Peyer's patch (tissue), 4 donors: ENCODE measurements at places on chromosomes 5 and 9. TPM values are rescaled to one million over a fixed set of nuclear protein-coding genes. Genes with fewer than 3 reads are reported as not detected.

GRCh38 chr9:79568337-79569101, 3.2 kb upstream of the TLE4 start:
- no peak overlapping the region for H3K4me3 ChIP-seq
- no peaks in the 10 kb centered on the region for H3K27me3 ChIP-seq
- peaks cover 6% of the 10 kb centered on the region for H3K4me1 ChIP-seq
- H3K36me3 ChIP-seq, result no peaks in the 10 kb centered on the region
- DNase-seq, result no peak

- no peak for DNase-seq
- no peak overlapping the region for H3K27ac ChIP-seq
- H3K27me3 ChIP-seq, result no peaks in the 10 kb centered on the region
- H3K36me3 ChIP-seq, result no peaks in the 10 kb centered on the region
- no peaks in the 10 kb centered on the region for H3K4me1 ChIP-seq
Measured at GRCh38 chr9:20988671-20989315, 42.6 kb downstream of the HACD4 start.

SPINK7 gene
- total RNA-seq, result not detected

GRCh38 chr5:43565043-43565442, 8.2 kb upstream of the PAIP1 start:
- DNase-seq, result no peak
- no peaks in the 10 kb centered on the region for H3K4me1 ChIP-seq
- no peaks in the 10 kb centered on the region for H3K27me3 ChIP-seq
- H3K36me3 ChIP-seq, result no peaks in the 10 kb centered on the region

SPINK4 gene
- 297 TPM for total RNA-seq

DNA sequence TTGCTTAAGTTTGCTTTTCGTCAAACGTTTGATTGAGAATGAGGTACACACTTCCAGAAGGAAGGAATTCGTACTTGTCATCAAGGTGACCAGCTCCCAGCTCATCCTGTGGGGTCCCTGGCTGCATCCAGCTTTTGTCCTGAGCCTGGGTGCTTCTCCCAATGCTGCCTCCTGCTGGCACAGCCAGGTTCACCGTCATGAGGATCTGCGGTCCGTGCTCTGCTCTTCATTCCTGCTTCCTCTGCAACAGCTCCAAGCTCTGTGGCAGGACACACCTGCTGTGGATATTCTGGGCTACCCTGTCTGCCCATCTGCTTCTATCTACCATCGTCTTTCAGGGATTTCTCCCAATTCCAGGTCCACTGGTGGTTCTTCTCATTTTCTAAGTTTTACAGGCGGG, 13.3 kb upstream of the UBE2QL1 start:
- H3K4me3 ChIP-seq, result no peak overlapping the region
- H3K4me1 ChIP-seq, result no peaks in the 10 kb centered on the region
- H3K36me3 ChIP-seq, result no peaks in the 10 kb centered on the region
- H3K27me3 ChIP-seq, result no peaks in the 10 kb centered on the region
- DNase-seq, result no peak
- H3K27ac ChIP-seq, result no peak overlapping the region

DNA sequence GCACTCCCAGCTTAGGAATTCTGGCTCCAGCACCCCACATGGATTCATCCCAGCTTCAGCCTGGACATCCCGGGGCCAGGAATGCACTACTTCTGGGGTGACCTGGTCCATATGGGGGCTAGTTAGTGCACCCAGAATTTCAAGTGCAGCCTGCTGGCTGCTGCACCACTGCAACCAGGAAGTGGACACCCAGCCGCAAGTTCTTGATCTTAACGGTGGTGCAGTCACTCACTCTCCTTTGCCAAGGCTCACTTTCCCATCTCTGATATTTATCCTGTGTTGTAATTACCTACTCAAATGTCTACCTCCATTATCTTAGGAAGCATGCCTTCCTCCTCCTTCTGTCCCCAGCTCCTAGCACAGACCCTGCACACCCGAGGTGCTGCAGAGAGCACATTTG, 26.2 kb upstream of the RAB14 start:
- no peak overlapping the region for H3K27ac ChIP-seq
- DNase-seq, result no peak
- H3K27me3 ChIP-seq, result no peaks in the 10 kb centered on the region
- no peaks in the 10 kb centered on the region for H3K36me3 ChIP-seq

- no peaks in the 10 kb centered on the region for H3K36me3 ChIP-seq
- H3K27ac ChIP-seq, result no peak overlapping the region
- no peaks in the 10 kb centered on the region for H3K27me3 ChIP-seq
- no peak for DNase-seq
- no peak overlapping the region for H3K4me3 ChIP-seq
- no peaks in the 10 kb centered on the region for H3K4me1 ChIP-seq
Measured at GRCh38 chr5:116242343-116242742, 157.5 kb downstream of the COMMD10 start.

IFNK gene
- not detected for total RNA-seq

DNA sequence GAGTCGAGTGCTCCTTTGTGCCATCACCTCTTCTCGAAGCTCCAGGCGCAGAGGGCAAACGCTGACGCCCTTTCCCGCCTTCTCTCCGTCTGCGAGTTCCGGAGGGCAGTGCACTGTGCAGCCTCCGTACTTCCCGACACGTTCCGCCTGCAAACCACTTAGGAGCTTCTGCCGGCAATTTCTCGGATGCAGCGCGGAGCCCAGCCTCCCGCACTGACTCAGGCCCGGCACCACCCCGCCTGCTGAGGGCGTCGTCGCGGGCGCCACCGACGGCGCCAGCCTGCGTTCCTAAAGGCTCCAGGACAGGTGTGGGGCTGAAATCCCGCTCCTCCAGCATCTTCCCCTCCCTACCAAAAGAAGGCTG, 9.3 kb upstream of the TRIM36 start:
- DNase-seq, result no peak
- H3K27ac ChIP-seq, result no peak overlapping the region
- H3K36me3 ChIP-seq, result no peaks in the 10 kb centered on the region
- peaks cover 18% of the 10 kb centered on the region for H3K27me3 ChIP-seq

CTXN3 gene
- not detected for total RNA-seq

DNA sequence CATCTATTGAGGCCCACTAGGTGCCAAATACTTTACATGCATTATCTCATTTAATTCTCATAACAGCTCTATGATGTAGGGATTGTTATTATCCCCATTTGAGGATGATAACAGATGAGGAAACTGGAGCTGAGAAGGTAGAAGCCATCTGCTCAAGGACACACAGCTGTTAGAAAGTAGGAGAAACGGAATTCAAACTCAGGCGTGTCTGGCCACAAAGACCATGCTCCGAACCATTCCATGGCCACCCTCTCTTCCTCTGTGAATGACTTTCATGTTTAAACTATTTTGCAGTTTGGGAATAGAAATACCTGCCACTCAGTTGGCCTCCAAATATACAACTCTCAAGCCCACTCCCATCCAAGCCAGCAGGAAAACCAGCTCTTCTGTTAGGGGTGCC, 87.6 kb upstream of the ANKRD55 start:
- H3K4me3 ChIP-seq, result no peak overlapping the region
- H3K27me3 ChIP-seq, result no peaks in the 10 kb centered on the region
- DNase-seq, result no peak

- H3K4me3 ChIP-seq, result no peak overlapping the region
- DNase-seq, result no peak
- H3K27ac ChIP-seq, result no peak overlapping the region
Measured at GRCh38 chr5:124206540-124206939, 539.9 kb downstream of the ZNF608 start.

- no peak overlapping the region for H3K27ac ChIP-seq
- DNase-seq, result no peak
- H3K27me3 ChIP-seq, result no peaks in the 10 kb centered on the region
- H3K4me3 ChIP-seq, result no peak overlapping the region
- H3K36me3 ChIP-seq, result no peaks in the 10 kb centered on the region
Measured at GRCh38 chr5:126481243-126481642, 58.0 kb downstream of the GRAMD2B start.

GRCh38 chr9:128420060-128420650, 502 bp upstream of the CERCAM start:
- no peaks in the 10 kb centered on the region for H3K36me3 ChIP-seq
- H3K27ac ChIP-seq, result peak overlapping the region; percentile 28
- peaks cover 13% of the 10 kb centered on the region for H3K4me1 ChIP-seq
- peak overlapping the region; percentile 87 for H3K4me3 ChIP-seq
- DNase-seq, result peak; percentile 84
- H3K27me3 ChIP-seq, result no peaks in the 10 kb centered on the region

MPDZ gene
- 34.7 TPM for total RNA-seq

MARCOL gene
- not detected for total RNA-seq

TGFBI gene
- total RNA-seq, result 56.9 TPM

DNA sequence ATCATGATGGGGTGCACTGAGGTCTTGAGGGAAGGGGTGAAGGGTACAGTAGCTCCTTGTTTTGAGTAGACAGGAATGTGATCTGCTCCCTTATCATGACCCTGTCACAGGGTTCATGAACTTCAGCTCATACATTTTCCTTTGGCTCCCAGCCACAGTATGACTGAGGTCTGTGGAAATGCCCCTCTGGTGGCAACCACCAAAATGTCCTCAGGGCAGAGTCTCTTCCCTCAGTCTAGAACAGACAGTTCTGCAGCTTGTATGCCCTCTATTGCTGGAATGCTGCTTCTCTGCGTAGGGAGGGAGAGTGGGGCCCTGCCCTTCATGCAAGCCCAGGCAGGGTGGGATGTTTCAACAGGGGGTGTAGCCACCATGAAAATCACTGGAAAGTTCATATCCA, 53.8 kb upstream of the SNCAIP start:
- no peak for DNase-seq
- no peaks in the 10 kb centered on the region for H3K36me3 ChIP-seq
- no peaks in the 10 kb centered on the region for H3K4me1 ChIP-seq

PCSK1 gene
- total RNA-seq, result 4.7 TPM

FER gene
- 14.0 TPM for total RNA-seq

C9orf50 gene
- total RNA-seq, result not detected

DNA sequence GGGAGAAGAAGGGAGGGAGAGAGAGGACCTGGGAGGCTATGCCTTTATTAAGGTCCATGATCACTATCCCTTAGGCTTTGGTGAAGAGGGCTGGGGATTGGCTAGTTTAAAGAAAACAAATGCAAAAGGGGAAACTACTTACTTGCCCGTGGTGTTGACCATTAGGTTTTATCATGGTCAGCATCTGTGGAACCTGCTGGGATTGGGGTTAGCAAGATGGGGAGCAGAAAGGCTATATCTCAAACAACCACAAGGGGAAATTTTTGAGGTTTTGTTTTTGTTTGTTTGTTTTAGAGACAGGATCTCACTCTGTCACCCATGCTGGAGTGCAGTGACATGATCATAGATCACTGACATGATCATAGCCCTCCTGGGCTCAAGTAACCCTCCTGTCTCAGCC, 9.0 kb upstream of the RAD23B start:
- H3K27me3 ChIP-seq, result no peaks in the 10 kb centered on the region
- no peak overlapping the region for H3K27ac ChIP-seq
- H3K36me3 ChIP-seq, result no peaks in the 10 kb centered on the region
- DNase-seq, result no peak
- H3K4me3 ChIP-seq, result no peak overlapping the region

DNA sequence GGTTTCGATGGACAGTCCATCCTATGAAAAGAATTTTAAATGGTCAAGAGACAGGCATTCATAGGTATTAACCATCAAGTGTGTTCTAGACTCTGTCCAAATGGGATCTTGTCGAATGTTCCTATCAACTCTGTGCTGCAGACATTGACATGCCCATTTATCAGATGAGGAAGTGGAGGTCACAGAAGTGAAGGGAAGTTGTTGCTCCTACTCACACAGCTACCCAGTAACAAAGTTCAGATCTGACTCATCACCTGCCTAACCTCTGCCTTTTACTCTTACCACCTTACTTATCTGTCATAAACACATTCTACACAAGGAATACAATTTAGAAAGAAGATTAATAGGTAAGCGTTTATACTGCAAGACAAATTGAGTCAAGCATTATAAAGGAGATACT, 426.2 kb upstream of the BRINP1 start:
- no peak for DNase-seq
- H3K27ac ChIP-seq, result no peak overlapping the region
- no peaks in the 10 kb centered on the region for H3K4me1 ChIP-seq
- no peak overlapping the region for H3K4me3 ChIP-seq
- no peaks in the 10 kb centered on the region for H3K27me3 ChIP-seq

DNA sequence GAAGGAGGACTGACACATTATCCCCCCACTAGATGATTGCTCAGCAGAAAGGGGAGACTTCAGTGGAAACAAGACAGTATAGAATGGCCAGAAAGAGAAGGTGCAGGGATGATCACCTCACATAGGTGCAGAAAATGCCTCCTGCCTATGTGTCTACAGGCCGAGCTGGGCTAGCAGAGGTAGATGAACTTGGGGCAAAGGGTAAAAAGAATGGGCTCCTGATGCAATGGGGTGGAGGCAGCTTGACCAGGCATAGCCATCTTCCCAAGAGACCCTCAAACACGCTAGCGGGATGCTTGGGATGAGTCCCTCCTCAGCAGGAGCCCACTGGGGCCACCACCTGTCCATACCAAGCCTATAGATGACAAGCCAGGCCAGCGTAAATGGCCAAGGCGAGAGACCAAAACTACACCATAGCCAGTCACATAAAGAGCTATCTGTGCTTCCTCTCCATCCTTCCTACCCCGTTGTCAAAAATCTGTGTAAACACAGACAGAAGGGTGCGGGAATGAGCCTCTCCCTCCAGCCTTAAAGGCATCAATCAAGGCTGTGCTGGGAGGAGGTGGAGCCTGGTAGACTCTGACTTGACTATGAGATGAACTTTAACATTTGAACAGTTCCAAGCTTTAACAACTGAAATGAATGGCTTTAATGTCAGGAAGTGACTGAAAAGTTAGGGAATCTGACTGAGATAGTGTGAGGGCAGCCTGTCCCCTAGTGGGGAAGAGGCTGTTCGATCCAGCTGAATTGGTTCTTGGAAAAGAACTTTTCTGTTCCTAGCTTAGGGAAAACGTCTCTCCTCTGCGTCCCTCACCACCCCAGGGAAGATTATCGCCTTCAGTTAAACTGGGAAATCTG, 10.4 kb downstream of the C9orf152 start:
- no peak for DNase-seq
- no peaks in the 10 kb centered on the region for H3K36me3 ChIP-seq
- H3K4me3 ChIP-seq, result no peak overlapping the region

- H3K36me3 ChIP-seq, result no peaks in the 10 kb centered on the region
- H3K4me3 ChIP-seq, result no peak overlapping the region
- no peaks in the 10 kb centered on the region for H3K27me3 ChIP-seq
Measured at GRCh38 chr9:133888809-133889491, 103.2 kb downstream of the VAV2 start.

GRCh38 chr5:9212605-9213004, 333.3 kb downstream of the SEMA5A start:
- no peaks in the 10 kb centered on the region for H3K27me3 ChIP-seq
- H3K4me1 ChIP-seq, result no peaks in the 10 kb centered on the region
- no peaks in the 10 kb centered on the region for H3K36me3 ChIP-seq
- H3K4me3 ChIP-seq, result no peak overlapping the region
- DNase-seq, result no peak
- no peak overlapping the region for H3K27ac ChIP-seq

- H3K4me3 ChIP-seq, result peak overlapping the region; percentile 8
- H3K27me3 ChIP-seq, result no peaks in the 10 kb centered on the region
- DNase-seq, result peak; percentile 90
- peak overlapping the region; percentile 99 for H3K27ac ChIP-seq
- no peaks in the 10 kb centered on the region for H3K36me3 ChIP-seq
Measured at GRCh38 chr9:127970401-127971313, 10.1 kb downstream of the EEIG1 start.
